ENCODE measurements at places on chromosomes 4 and X.

DNA sequence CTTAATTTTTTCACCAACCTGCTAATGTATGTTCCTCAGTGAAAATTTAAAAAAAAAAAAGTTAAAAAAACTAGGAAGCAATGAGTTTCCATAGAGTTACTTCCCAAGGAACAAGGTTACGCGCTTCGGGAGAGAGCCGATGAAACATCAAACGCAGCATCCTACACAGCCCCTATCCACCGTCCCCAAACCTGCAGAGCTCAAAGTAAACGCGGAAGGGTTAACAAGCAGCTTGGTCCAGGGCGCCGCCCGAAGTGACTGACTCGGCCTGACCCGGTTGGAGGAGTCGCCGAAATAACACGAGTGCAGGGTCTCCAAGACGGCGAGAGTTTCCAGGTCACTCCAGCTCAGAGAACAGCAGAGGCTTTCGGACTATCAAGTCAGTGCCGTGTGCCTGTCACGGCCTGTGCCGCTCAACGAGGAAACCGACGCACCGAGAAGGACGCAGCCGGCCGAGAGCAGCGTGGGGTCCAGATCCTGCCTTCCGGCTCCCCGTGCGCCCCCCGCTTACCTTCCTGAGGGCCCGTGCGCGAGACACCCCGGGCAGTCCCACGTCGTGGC lies 512 bp downstream of the NOP14 start:
- DNase-seq: peak; percentile 43

- no peak for DNase-seq
These were observed 880.3 kb upstream of the GRIA3 start for GRCh38 chrX:122303761-122304160.

GRCh38 chrX:115067812-115068211 lies 50.4 kb upstream of the IL13RA2 start:
- DNase-seq: peak; percentile 15

DNA sequence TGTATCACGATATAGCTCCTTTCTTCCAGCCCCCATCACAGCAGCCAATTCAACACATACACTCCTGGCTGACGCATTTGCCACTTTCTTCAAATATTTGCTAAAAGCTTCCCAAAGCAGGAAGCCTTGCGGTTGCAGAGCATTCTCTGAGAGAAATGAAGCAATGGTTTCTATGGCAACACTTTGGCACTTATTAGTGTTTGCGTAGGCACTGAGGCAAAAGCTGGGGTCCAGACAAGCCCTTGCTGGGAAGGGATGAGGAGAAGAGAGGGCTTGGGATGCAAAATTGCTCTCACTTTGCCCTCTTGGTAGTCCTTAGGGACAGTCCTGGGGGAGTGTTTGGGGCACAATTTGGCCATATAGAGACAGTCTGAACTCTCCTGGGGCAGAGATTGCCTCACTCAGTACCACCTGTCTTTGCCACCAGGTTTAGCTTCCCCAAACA lies 55.0 kb upstream of the PAK3 start:
- DNase-seq: peak; percentile 92

- DNase-seq: no peak
These were observed 203.9 kb upstream of the GRID2 start for GRCh38 chr4:92099861-92100260.

DNA sequence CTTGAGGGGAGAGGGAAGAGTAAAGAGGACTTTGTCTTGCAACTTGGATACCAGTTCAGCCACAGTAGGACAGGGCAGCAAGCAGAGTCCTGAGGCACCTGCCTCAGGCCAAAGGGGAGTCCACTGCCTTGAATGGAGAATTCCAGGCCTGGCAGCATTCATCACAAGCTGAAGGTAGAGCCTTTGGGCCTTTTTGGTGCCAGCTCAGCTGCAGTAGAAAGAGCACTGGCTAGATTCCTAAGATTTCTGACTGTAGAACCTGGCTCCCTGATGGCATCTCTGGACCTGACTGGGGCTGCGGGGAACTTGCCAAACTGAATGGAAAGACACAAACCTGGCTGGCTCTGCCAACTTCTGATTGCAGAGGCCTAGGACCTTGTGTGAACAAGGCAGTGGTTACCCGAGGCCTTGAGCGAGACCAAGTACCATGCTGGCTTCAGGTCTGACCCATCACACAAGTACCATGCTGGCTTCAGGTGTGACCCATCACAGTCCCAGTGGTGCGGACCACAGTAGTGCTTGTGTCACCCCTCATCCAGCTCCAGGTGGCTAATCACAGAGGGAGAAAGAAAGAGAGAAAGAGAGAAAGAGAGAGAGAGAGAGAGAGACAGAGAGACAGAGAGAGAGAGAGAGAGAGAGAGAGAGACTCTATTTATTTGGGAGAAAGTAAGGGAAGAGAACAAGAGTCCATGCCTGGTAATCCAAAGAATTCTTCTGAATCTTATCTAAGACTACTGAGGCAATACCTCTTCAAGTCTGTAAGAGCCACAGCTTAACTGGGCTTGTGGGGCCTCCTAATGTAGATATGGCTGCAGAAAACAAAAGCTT lies 137.6 kb upstream of the SPIN4 start:
- DNase-seq: no peak
